ENCODE measurements at places on chromosomes 7 and 10.
A peak's percentile ranks its signal among the peaks of the same experiment; 100 is the strongest.

- no peak for DNase-seq
These were observed 31.3 kb upstream of the TPST1 start for GRCh38 chr7:66173856-66174255.

DNA sequence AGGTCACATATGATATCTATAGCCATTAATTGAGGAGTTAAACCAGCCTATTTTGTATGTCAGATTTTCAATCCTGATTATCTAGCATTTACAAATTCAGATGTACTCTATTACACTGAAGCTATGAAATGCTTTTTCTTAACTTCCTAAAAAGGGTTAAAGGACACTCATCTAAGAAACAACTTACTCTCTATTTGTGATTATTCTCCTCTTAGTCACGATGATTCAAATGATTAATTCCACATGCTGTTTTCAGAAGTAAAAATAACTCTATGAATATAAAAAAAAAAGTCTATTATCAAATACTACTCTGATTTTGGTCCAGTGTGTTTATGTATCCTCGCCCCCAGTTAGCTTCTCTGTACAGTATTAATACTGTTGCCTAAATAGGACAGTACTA, 1199.9 kb downstream of the GATA3 start:
- DNase-seq = peak; percentile 44

DNA sequence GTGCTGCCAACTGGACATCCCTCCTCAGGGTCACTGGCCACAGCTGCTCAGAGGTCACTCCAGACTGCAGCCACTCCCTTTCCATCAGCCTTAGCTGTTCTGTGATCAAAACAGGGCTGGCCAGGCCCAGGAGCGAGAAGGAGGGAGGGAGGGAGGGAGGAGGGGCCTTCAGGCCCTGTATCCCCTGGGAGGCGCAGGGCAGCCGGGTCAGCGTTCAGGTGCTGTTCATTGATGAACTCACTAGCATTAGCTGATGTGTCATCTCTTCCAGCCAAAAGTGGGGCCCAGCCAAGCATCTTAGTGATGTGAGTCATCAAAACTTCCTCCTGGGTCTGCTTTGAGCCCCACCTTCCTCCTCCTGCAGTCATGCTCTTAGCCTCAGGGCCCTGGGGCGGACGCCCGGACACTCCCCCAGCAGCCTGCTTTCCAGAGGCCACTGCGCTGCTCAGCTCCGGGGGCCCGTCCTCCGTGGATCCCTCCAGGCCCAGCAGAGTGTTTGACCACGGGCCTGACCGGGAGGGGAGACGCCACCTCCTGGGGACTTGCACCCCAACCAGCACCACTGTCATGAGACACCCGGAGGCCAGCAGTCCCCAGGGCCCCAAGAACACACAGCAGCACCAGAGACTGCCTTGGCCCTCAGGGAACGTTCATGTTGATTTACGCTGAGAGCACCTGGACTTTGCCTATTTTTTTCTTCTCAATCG, 149.2 kb downstream of the PRKAG2 start:
- peak; percentile 99 for DNase-seq

DNA sequence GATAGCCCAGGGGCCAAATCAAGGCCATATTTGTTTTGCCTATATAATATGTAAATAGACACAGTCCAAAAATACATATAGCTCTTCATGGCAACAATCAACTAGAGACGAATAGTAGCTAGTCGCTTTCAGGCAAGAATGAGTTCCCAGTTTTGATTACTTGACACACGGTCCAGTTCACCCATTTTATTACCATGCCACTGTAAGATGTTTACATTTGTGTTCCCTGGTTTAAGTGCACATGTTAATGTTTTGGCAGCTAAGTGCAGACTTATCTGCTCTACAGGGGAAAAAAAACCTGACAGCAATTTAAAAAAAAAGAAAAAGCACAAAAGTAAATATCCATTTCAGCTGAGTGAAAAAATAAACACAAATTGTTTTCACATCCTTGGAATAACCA, 213.1 kb downstream of the TPK1 start:
- no peak for DNase-seq

DNA sequence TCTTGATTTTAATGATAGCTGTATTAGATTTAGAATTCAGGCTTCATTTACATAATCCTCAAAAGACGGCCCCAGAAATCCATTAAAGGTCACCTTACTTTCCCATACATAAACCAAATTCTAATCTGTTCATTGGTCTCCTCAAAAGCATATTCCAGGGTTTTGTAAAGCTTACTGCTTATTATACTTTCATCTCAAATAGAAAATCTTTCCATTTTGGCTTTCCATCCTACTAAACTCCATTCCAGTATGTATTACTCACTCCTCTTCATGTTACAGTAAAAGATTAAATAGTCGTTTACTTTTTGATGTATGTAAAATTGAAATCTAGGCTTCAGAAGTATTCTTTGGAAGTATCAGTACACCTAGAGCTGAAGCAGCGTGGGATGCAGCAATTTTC, 143.5 kb upstream of the LRRN3 start:
- no peak for DNase-seq

DNA sequence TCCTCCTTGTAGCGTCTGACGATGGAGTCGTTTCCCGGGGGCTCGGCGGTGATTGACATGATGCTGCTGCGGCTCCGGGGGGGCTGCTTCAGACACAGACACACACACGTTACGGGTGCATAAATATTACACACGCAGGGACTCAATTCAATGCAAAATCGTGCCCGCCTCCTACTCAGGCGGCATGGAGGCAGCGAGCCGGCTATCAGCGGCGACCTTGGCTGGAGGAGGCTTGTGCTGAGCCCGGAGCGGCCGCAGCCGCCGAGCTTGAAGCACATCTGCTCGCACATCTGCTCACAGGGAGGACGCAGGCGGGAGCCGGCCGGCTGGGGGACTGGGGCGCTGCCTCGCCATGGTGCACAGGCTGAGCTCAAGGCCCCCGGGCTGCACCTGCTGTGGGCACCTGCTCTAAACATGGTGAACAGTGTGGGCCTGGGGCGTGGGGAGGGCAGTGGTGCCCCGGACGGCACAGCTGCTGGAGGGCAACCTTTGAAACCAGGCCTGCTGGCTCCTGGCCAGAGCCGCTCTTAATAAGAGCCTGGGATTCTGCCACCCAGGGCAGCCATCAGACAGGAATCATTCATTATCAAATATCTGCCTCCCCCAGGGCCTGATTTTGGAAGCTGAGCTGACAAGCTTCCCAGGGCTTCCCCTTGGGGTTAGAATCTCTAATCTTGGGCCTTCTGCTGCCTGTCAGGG, 84.7 kb upstream of the GNA12 start:
- no peak for DNase-seq

GRCh38 chr7:6395898-6396595, 51.7 kb downstream of the DAGLB start:
- DNase-seq = no peak

DNA sequence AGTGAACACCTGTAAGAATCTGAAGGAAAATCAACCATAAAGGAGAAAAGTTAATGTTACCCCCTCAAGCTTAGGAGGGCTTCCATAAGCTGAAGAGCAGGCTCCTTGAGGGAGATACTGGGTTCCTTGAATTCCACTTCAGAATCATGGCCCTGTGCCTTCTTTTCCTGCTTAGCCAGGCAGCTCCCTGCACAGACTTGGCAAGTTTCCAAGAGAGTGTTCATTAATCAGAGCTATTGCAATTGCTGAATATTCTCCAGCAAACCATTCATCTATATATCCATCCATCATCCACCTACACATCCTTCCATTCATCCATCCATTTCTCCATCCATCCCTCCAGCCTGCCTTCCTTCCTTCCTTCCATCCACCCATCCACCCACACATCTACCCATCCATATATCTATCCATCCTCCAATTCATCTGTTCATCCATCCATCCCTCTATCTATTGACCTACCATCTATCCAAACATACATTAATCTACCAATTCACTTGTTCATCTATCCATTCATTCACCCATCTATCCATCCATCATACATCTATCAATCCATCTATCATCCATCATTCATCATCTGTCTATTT, 574.4 kb downstream of the PTPRN2 start:
- DNase-seq = no peak

GRCh38 chr7:153616711-153617325, 435.4 kb upstream of the DPP6 start:
- DNase-seq = no peak

GRCh38 chr7:25677595-25677994, 449.3 kb upstream of the NPVF start:
- DNase-seq = no peak

- DNase-seq = no peak
These were observed 18.4 kb upstream of the MAP3K8 start for GRCh38 chr10:30415593-30415992.

DNA sequence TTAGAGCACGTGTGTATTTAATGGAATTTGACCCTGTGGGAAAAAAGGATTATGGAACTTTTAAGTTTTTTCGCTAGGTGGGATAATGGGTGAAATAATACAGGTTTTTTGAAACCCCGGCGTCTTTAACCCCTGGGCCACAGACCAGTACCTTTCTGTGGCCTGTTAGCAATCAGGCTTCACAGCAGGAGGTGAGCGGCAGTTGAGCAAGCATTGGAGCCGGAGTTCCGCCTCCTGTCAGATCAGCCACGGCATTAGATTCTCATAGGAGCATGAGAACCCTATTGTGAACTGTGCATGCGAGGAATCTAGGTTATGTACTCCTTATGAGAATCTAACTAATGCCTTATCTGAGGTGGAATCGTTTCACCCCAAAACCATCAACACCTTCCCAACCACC, 28.6 kb downstream of the WAC start:
- DNase-seq = no peak

DNA sequence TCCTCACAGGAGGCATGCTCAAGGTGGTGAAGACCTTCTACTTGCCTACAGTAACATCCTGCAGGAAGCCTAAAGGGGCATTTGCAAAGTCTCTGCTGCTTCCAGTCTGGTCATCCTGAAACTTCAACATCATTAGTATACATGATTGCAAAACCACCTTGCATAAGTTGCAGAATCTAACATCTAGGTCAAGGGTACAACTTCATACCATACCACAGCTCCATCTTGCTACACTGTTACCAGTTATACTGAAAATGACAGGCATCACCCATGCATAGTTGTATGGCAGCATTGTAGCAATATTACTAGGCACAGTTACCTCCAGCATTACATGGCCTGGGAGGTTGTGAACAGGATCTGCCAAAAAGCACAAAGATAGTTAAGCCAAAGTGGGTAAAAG, 13.7 kb upstream of the MACROH2A2 start:
- DNase-seq = no peak

DNA sequence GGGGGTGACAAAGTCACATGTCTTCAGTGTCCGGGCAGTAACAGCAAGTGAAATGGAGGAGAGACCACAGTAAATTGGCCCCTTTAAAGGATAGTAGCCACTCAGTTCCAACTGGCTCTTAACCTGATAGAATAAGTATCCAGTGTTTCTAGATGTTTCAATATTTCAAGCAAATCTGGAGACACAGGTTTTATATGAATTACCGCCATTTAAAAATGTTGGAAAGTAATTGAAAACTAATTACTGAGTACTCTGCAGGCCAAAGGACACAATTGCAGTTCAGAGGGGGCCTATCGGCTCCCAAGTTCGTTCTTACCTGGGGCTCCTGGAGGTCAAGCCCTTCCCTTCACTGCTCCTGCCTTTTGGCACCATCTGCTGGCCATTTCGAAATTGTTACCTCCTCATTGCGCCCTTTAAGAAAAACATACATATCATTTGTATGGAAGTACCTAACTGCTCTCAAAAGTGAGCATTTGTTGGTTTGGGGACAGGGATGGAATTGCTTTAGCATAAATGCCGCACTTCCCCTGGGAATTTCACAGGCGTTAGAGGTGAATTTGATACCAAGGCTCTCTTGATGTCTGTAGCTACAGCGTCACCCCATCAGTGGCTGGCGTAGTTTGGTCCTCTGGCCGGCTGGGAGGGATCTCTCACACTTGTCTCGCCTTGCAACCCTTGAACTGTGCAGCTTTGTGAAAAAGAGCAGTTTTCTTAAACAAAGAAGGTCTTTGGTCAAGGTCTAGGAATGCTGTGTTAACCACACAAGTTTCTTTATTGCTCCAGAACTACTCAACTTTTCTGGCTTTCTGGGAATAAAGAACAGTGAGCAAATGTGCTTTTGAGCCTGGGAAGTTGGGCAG, 220.0 kb downstream of the ARHGAP21 start:
- DNase-seq = peak; percentile 62

- DNase-seq = no peak
These were observed 46.2 kb upstream of the DLX6 start for GRCh38 chr7:96959135-96959534.

DNA sequence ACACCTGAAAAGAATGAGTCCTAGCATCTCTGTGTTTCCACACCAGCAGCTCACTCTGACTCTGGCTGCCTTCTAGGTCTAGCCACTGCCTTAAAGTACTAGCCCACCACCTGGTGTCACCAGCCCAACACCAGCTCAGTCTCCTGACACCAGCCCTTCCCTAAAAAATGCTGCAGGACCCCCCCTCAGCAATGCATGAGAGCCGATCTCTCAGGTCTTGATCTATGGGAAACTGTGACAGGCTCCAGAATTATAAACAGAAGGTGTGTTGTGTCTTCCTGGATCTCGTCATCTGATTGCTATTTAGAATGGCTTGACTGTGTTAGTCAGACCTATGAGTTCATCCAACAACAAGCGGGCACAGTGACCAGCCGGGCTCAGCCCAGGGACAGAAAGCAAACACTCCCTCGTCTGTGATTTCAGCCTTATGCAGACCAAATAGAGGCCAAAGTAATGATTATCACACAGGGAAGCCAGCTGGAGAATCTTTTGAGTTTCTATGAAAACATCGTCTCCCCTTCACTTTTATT, 66.6 kb downstream of the CUBN start:
- peak; percentile 97 for DNase-seq

Data from HT1080 (cell line).